ENCODE measurements at places on chromosomes 16 and 17. TPM values are rescaled to one million over a fixed set of nuclear protein-coding genes. Genes with fewer than 3 reads are reported as not detected.

Gene GAST
- not detected for total RNA-seq

DNA sequence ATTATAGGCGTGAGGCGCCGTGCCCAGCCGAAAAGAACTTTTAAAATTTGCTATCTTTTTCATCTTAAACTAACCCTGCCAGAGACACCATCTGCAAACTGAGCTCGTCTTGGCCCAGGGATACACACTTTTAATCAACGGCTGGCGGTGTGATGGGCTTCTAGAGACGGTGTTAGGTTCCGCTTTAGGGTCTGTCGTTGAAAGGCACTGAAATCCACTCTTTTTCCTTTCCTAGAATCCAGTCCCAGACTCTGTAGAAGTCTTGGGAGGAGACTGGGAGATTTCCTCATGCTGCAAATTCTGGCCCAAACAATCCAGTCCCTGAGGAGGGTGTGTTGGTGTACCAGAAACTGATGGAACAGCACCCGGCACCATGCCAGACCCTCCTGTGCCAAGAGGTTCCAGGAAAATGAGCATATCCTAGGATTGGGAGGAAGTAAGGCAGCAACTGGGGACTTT lies 52.0 kb upstream of the TEX2 start:
- DNase-seq = no peak

Gene KCTD11
- 25.7 TPM for total RNA-seq

- DNase-seq = no peak
These were observed 610 bp downstream of the C16orf74 start for GRCh38 chr16:85750146-85750826.

DNA sequence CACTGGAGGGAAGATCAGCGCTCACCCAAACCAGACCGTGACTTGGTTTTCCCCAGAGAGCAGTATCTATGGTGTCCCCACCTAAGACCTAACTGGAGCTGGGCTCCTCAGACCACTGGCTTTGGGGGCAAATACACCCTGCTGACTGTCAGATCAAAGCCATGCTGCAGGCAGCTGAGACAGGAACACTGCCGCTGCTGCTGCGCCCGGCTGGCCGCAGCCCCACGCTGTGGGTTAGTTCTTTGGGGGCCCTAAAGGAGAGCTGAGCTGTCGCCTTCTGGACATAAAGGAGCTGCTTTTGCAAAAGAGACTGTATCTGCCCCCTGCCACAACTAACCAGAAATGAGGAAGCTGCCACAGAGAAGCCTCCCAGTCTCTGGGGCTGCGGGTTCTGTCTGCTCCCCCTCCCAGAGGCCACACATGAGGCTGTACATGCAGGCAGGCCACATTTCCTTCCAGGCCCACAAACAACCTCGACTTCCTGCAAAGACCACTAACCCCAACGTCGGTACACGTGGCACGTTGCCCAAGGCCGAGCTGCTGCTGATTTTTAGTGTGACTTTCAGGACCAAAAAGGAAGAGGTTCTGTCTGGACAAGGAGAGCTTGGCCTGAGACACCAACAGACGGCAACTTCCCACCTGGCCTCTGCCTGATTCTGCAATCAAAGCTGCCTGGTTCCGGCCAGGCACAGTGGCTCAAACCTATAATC lies 18.2 kb upstream of the ABR start:
- peak; percentile 61 for DNase-seq

Gene DRC3
- 2.5 TPM for total RNA-seq

DNA sequence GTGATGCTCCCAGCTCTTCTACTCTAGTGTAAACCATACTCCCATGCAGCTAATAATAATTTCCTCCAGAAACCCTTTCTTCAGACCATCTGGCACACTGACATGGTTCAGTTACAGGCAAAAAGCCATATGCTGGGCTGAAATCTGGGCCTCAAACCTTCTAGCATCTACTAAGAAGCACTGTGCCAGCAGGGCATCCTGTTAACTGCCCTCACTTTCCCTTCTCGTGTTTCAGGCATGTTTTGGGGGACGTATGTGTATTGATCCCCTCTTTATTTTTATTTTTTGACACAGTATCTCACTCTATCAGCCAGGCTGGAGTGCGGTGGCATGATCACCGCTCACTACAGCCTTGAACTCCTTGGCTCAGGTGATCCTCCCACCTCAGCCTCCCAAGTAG lies 33.3 kb downstream of the STAT5A start:
- DNase-seq = no peak

DNA sequence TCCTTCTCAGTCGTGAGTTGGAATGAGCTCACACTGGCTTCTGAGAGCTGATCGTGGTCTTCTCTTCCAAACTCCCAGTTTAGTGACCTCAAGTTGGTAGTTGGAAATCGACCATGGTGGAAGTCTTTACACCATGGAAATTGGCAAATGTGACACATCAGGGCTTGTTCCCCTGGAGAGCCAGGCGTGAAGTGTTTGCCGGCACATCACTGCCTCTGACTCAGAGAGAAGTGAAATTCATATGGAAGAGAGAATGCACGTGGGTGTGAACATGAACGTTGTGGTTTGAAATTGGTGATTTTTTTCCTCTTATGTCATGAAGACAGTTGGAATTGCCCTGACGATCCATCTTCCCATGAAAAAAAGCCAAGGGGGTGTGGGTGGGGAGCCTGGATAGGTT lies 47.4 kb downstream of the AXIN2 start:
- no peak for DNase-seq

- no peak for DNase-seq
These were observed 11.5 kb downstream of the CDH13 start for GRCh38 chr16:82638095-82638798.

DNA sequence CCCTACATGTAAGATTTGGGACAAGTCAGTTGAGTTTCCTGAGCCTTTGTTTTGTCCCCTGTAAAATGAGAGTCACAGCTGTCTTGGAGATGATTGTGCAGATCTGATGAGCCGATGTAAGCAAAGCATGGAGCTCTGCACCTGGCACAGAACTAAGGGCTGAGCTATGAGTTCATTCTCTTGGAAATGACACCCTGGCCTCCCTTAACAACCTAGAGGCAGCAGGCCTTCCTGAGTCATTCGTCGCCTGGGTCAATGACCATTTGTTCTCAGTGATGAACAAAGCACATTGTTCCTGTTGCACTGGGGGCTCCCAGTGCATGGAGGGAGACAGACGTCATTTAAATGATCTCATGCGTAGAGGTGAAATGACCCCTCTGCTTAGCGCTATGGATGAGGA lies 62.8 kb upstream of the GCSH start:
- no peak for DNase-seq

Measured in esophagus squamous epithelium (tissue), 5 donors.